ENCODE measurements at places on chromosomes 6 and 20. TPM values are rescaled to one million over a fixed set of nuclear protein-coding genes. Genes with fewer than 3 reads are reported as not detected.

Gene SLC32A1
- total RNA-seq, result not detected

Gene TMEM151B
- total RNA-seq, result not detected

- H3K36me3 ChIP-seq, result no peaks in the 10 kb centered on the region
- peak; percentile 58 for DNase-seq
- no peak overlapping the region for H3K4me3 ChIP-seq
- H3K4me1 ChIP-seq, result no peaks in the 10 kb centered on the region
Measured at GRCh38 chr6:130293800-130294199, 71.0 kb upstream of the SAMD3 start.

DNA sequence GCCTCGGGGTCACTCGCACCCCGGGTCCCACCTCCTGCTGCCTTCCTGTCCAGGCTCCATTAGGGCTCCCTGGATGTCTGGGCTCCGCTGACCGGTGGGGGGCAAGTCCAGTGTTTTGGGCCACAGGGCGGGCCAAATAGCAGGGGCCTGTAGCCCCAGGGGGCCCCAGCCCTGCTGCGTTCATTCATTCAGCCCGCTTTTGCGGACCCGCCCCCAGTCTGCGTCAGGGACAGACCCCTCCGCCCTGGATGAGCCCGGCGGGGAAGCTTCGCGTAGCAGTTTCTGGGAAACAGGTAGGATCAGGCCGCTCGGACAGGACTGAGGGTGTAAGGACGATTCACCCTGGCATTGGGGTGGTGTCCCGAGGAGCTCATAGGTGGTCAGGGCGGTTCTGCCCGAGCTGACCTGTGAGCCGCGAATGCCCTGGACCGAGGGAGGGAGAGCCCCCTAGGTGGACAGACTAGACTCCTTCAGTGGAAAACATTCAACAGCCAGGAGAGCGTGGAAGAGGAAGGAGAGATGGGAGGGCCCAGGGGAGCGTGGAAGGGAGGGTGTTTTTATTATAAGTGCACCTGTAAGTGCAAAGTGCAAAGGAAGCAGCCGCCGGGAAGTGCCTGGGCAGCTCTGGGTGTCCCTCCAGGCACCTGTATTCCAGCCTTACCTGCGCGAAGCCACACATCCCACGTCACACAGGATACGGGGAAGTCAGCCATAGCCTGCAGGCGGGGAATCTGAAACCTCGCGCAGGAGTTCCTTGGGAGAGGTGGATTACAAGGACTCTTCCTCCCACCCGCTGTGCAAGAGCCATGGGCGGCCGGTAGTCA, 662 bp downstream of the ENTPD6 start:
- peak overlapping the region; percentile 91 for H3K4me3 ChIP-seq
- H3K27me3 ChIP-seq, result no peaks in the 10 kb centered on the region
- H3K36me3 ChIP-seq, result peaks cover 13% of the 10 kb centered on the region
- H3K27ac ChIP-seq, result peak overlapping the region; percentile 48
- no peak for DNase-seq

GRCh38 chr6:41199552-41200246, 1.2 kb downstream of the TREML2 start:
- H3K27ac ChIP-seq, result no peak overlapping the region
- DNase-seq, result no peak
- H3K27me3 ChIP-seq, result peaks cover 5% of the 10 kb centered on the region
- no peaks in the 10 kb centered on the region for H3K4me1 ChIP-seq
- no peak overlapping the region for H3K4me3 ChIP-seq
- no peaks in the 10 kb centered on the region for H3K36me3 ChIP-seq

- H3K4me1 ChIP-seq, result no peaks in the 10 kb centered on the region
- H3K27ac ChIP-seq, result no peak overlapping the region
- H3K36me3 ChIP-seq, result no peaks in the 10 kb centered on the region
- no peaks in the 10 kb centered on the region for H3K27me3 ChIP-seq
- no peak overlapping the region for H3K4me3 ChIP-seq
Measured at GRCh38 chr6:97215157-97215769, 67.8 kb downstream of the MMS22L start.

DNA sequence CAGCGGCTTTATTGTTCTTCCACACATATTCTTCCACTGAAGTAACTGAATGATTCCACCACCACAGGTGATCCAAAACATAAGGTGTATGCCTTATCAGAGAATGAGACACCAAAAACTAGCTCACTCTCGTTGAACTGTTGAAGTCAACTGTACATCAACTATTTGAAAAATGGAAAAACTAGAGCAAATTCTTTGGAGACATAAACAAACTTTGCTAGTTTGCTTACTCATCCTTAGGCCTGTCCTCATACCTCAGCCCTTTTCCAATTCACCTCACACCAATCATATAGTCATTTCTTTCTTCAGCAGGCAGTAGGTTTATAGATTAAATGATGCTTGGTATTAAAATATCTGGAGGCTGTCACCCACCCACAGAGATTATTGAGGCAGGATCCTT, 77.1 kb upstream of the RNF217 start:
- H3K4me3 ChIP-seq, result no peak overlapping the region
- H3K36me3 ChIP-seq, result no peaks in the 10 kb centered on the region
- peaks cover 26% of the 10 kb centered on the region for H3K4me1 ChIP-seq
- no peak overlapping the region for H3K27ac ChIP-seq
- no peaks in the 10 kb centered on the region for H3K27me3 ChIP-seq

DNA sequence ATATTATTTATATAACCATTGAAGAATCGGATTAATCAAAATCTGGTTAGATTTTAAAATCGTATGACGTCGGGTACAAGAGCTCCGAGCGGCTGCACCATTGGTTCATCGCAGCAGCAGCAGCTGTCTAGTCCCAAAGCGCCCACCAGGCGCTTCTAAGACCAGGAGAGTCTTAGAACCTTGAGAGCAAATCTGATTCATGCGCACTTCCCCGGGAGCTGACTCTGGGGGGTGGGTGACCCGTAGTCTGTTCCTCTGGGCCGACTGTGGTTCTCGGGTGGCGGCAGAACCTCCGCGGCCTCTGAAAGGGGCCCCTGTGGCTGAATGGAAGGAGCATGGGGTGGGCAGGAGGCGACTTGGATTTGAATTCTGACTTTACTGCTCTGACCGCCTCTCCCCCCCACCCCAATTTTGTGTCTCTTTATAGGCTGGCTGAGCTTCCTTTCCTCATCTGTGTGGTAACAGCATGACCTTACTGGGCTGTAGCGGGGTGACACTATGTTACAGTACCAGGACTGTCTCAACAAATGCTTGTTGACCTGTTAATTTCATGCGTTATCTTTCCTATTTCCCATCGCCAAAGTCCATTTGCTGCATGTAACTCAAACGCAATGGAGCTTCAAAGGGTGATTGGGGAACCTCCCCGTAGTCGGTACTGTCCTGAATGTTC, 119.7 kb downstream of the RTN4IP1 start:
- peaks cover 34% of the 10 kb centered on the region for H3K4me1 ChIP-seq
- no peak overlapping the region for H3K27ac ChIP-seq
- DNase-seq, result no peak
- peaks cover 6% of the 10 kb centered on the region for H3K36me3 ChIP-seq

DNA sequence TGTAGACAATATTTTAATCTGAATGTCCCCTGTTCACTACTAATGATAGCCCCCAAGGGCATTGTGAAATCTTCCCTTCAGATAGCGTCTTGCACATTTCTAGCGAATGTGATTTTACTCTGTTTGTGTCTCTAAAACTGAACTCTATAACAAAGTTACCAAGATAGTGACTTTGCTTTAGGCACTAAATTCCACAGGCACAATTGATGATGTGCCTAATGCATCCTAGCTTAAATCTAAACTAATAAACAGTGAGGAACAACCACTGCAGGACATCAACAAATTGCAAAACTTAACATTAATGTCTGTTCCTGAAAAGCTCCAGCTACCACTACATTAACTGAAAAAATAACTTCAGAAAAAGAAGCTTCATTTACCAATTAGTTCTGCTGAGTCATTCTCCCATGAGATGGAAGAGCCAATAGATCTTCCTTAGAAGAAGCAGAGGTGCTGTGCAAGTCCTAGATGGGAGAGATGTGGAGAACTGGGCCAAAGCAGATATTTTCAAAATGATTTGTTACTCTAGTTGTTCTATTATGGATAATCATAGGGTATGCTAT, 1065.0 kb downstream of the EPHA7 start:
- no peaks in the 10 kb centered on the region for H3K4me1 ChIP-seq
- H3K4me3 ChIP-seq, result no peak overlapping the region
- no peak for DNase-seq

DNA sequence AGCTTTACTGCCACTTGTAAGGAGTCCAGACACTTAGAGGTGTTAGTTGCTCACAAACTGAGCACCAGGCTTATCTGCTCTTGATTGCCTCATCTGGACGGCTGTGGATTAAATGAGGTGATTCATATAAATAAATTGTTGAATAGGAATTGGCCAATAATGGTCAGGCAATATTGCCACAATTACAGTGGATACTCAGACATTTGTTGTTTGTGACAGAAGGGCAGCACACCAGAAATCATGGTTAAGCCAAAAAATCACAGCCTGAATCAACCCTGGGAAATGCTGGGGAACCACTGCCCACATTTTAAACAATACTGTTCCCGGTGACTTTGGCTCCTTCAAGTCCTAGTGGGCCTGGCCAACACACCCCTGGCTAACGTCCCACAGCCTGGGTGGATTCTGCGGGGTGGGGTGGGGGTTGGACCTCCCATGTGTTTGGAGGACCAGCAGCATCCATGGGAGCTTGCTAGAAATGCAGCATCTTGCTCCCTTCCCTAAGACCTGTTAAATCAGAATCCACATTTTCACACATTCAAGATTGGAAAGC, 29.5 kb upstream of the SPDEF start:
- no peak overlapping the region for H3K27ac ChIP-seq
- no peaks in the 10 kb centered on the region for H3K27me3 ChIP-seq
- H3K36me3 ChIP-seq, result peaks cover 31% of the 10 kb centered on the region
- no peak for DNase-seq
- 0 out of 2 replicates have a peak, but pooled peaks cover 4% of the 10 kb centered on the region for H3K4me1 ChIP-seq

GRCh38 chr6:5501837-5502236, 240.5 kb downstream of the FARS2 start:
- no peak for DNase-seq
- no peak overlapping the region for H3K4me3 ChIP-seq
- H3K27me3 ChIP-seq, result no peaks in the 10 kb centered on the region

- no peak overlapping the region for H3K27ac ChIP-seq
- H3K36me3 ChIP-seq, result no peaks in the 10 kb centered on the region
- H3K27me3 ChIP-seq, result no peaks in the 10 kb centered on the region
Measured at GRCh38 chr6:169990095-169991030, 238.9 kb downstream of the ERMARD start.
